Activated naive CD8-positive, alpha-beta T cell treated with anti-CD3 and anti-CD28 coated beads, Interleukin-2, amount 50 U/mL, for 16 hours (primary cell): ENCODE measurements at places on chromosomes 12 and 14.

DNA sequence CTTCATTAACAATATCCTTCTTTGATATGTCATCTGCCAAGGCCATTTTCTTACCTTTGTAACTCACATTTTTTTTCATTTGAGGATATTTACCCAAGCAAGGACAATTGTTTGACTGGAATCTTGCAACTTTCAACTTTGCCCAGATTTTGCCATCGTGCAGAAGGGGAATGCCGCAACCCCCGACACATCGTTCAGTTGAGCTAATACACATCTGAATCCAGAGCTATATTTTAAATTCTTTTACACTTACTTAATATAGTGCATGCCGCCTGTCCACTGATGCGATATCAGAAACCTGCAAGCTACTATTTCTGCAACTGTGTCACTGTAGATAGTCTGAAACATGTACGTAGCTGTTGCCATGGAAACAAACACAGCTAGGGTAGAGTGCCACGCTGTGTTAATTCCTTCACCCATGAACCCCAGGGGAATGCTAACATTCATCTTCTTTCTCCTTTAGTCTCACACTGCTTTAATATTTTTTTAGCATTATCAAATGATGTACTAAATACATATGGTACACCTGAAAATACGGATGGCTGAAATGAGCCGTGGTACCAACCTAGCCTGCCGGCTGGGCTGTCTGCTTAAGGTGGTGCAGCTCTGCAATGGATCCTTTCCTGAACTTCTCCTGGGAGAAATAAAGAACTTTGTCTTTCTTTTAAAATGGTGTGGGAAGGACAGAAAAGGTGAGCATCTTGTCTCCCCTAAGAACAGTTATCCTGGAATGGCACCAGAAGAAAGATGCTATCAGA is 77.0 kb upstream of the FOXN3 start:
- DNase-seq: no peak

GRCh38 chr14:22539831-22540230 is 49.2 kb downstream of the DAD1 start:
- no peak for DNase-seq

- DNase-seq: no peak
Measured at GRCh38 chr12:129887101-129887500, 16.7 kb downstream of the TMEM132D start.

GRCh38 chr12:98291828-98292227 is 223.6 kb upstream of the TMPO start:
- no peak for DNase-seq

DNA sequence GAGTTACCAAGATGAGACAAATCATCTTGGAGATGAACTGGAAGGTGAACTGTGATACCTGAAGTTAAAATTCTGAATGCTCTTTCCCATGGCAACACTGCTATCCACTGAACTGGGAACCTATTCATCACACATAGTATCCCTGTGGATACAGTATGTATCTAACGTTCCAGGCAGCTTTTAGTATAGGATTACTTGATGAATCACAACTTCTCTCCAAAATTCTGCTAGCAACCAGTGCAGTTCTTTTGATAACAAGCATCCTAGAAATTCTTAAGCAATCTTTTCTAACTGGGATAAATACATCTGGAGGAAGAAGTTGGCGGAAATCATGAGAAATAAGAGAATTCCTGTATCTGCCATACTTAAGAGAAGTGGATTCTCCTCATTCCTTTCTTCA is 66.4 kb downstream of the PAWR start:
- DNase-seq: no peak

DNA sequence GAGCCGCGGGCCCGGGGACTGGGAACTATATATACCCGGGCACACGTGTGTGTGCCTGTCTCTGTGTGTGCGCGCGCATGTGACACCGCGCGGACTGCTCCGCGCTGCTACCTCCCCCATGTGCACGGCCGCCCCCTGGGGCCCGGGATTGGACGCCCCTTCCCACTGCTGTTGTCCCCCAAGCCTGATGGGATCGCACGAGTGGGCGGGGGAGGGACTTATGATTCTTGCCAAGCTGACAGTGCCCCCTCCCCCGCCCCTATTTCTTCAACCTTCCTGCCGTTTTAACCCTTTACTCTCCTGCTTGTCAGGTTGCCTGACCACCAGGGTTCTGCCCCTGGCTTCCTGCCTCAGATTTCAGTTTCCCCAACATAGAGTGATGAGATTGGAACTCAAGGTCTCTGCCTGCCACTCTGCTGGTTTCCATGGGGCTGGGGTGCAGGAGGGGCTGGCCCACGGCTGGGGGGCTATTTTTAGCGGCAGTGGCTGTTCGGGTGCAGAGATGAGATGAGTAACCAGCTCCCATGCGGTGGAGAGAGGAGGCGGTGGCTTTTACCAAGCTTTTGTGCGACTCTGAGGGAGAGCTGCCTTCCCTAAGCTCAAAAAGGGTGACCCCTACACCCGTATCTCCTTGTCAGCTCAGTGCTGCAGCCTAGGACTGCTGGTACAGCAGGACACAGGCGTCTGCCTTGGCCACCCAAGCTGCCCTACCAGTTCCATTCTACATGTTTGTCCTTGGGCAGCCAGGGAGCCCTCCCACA is at the start of gene DDN:
Gene DDN, minus strand, starts transcription at position 5 of the 761 bp plus-strand sequence. CDS start 88 bp downstream, outside the sequence.
- DNase-seq: no peak

DNA sequence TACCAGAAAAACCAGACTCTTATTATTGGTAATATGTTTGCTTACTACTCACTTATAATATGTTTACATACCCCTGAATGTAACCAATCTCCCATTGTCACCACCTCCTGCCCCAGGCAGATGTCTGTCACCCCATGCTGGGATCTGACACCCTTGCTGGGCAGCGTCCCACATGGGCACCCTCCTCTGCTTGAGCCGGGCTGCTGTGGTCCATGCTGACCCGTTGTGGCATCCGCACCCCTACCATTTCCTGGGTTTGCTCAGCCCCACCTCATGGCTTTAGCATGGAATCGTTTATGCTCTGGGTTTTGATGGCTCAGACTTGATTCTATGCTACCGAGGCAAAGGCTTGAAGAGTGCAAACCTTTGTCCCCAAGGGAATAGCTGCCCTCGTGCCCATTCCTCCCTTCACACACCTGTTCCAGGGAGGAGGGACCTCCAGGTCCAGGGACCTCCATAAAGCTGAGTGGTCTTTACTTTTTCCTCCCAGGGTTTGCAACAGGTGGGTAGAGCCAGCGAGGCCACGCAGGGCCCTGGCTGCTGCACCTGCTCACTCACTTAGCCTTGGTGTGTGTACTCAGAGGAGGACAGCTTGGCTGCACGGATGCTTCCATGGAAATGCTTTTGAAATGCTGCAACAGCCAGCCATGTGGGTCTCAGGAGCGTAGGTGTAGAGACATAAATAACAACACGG is 68.7 kb downstream of the PRMT8 start:
- DNase-seq: no peak

DNA sequence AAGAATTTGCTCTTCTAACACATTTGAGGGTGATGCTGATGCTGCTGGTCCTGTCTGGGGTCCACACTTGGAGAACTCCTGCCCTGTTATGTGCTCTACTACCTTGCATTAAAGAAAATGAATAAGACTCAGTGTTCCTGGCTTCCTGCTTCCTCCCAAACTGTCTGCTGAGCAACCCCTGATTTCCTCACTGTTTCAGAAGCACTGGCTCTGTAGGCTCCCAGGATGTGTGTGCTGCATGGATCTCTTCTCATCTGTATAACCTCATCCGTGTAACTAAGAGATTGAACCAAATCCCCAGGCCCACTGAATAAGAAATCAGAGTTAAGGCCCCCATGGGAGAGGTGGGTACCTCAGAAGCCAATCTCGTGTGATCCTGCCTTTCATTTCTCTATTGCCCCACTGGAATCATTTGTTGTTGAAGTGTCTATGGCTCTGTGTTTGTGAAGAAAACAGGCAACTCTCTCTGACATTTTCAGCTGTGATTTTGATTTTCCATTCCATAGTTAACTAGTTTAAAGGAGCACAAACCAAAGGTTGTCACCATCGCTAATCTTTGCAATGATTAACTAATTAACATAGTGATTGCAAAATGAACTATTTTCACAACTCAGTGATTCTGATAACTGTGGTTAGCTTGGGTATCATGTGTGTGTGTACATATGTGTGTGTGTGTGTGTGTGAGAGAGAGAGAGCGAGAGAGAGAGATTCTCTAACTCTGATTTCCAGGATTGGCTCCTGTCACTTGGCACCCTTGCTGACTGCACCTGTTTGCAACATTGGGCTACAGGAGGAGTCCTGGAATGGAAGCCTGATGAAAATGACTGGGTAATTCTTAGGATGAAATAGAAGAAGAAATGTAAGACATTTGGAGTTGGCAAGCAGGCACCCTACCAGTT is 196.2 kb downstream of the SLC38A4 start:
- DNase-seq: no peak

GRCh38 chr14:98853063-98853729 is 418.8 kb downstream of the BCL11B start:
- DNase-seq: no peak

DNA sequence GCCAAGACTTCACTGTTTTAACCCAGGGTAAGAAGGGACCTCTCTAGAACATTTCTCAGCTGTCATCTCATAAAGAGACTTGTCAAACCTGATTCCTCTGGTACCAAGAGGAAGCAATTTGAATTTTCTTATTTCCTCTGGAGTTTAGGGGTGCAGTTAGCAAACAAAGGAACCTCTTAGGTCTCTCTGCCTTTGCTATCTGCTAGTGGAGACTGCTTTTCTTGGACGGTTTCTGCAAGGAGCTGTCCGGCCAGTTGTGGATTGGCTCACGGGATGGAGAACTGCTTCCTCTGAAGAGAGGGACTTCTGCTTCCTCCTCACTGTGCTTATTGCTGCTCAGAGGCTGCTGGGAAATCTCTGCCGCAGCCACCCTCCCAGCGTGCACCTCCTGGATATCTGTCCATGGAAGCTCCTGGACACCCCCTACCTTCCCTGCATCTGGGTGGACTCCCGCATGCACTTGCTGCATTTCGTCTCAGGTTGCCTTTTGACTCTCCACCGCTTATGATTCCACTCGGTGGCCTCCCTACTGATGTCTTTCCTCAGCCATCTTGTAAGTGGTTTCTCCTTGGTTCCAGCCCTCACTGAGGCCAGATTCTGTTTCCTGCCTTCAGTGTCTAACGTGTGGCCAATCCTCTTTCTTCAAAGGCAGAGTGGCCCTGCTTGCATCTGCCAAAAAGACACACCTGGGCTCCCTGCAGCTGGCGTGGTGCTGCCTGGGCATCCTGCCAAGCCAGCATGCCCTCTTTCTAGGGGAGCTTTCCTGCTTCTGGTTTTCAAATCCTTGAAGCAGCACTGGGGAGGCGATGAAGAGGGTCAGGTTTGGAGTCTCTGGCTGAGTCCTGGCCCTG is 187.3 kb downstream of the CHST11 start:
- no peak for DNase-seq

DNA sequence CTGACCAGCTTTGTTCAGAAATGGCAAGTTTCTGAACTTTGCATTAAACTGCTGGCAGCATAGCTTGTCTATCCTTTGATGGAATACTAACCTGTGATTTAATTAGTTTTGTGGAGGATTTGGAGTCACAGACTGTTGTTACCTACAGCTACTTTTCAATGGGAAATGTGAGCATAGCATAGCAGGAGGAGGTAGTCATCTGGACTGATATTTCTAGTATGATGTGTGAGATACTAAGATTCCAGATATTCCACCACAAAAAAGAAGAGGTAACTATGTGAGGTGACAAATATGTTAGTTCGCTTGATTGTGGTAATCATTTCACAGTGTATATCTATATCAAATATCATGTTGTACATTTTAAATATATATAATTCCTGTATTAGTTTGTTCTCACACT is 833.0 kb downstream of the SLC6A15 start:
- no peak for DNase-seq

- DNase-seq: no peak
Measured at GRCh38 chr12:53073881-53074280, 5.3 kb downstream of the SPRYD3 start.

DNA sequence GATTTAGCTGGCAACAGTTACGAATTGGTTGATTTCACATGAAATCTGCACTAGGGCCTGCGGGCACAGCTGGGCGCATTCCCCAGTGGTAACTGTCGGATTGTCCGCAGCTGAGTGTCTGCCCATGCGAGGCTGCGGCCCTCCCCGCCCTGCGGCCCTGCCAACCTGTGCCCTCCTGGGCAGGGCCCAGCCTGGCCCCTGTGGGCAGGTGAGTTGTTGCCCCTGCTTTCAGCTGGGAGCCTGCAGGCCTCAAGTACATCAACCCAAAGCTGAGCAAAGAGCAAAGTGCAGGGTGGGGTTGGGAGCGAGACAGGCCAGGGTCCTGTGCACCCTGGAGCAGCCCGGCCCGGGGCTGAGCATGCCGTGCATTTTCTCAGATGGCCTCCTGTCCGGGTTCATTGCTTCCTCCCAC is 89.1 kb downstream of the ADGRD1 start:
- DNase-seq: no peak

DNA sequence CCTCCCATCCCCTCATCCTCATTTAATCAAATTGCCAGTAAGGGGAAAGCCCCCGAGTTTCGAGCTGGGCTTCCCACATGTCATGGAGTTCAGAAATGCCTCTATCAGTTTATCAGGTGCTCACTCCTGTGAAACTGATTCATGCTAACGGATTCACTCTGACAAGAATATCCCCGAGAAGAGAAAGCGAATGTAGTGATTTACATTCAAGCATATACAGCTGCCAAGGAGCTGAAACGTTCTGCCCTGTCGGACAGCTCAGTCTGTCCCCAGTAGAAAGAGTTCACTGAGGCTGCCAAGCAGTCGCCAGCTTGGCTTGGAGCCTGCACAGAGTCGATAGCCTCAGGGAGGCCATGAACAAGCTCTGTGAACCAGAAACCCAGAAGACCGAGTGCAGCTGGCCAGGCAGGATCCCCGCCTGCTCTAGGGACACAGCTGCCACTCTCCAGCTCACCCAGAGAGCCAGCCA is 88.4 kb downstream of the TMCC3 start:
- no peak for DNase-seq

DNA sequence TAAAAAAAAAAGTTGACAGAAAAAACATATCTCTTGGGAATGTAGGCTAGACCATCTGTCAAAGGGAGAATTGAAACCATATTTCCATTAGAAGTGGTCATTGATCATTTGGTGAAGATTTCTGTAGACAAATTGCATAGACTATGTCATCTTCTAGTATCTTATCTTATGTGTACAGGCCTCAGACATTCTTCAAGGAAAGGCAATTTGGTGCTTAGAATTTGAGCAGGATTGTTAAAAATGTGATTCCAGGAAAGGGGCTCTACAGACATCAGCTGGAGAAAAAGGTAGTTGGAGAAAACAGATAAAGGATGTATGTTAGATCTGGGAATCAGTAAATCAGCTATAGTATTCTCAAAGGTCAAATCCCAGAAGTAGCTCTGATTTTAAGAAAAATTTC is 627.1 kb downstream of the TMTC2 start:
- DNase-seq: no peak

GRCh38 chr12:117567644-117568216 is 206.3 kb upstream of the NOS1 start:
- no peak for DNase-seq

DNA sequence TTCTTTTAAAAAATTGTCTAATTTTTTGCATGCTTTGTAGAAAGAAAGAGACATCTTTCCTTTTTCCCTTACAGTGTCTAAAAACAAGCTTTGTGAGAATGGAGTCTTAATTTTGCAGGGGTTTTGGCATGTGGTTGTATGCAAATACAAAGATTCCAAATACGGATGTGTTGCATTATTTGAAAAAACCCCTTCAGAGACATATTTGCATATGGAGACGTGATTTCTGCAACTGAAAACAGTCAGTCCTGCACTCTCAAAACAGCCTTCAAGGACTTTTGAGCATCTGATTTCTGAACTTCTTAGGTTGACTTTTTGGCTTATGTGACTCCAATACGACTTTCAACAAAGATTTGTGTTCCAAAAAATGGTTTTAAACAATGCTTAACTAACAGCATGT is 7.8 kb downstream of the IRAK3 start:
- no peak for DNase-seq

- DNase-seq: no peak
Measured at GRCh38 chr12:62605981-62606380, 139.4 kb downstream of the MON2 start.

GRCh38 chr14:60514741-60515491 is 6.0 kb downstream of the SIX6 start:
- DNase-seq: no peak
